Large intestine (tissue), 12 donors: ENCODE measurements at places on chromosomes 12 and 14. TPM values are rescaled to one million over a fixed set of nuclear protein-coding genes. Genes with fewer than 3 reads are reported as not detected.

DNA sequence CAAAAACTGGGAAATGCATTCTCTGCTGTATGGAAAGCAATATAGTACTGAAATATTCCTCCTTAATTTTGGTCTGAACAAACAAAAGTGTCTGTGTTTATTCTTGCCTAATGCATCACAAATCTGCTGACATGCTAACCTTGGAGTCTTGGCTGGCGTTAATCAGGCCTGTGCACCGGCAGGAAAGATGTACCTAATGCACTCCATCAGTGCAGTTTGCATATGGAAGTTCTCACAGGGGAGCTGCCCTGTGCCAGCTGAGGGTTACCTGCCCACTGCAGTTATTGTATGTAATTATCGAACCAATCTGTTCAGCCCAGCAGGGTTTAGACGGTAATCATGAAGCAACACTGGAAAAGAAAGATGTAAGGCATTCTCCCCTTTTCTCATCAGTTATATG, 76.9 kb downstream of the VRK1 start:
- no peak for DNase-seq

DNA sequence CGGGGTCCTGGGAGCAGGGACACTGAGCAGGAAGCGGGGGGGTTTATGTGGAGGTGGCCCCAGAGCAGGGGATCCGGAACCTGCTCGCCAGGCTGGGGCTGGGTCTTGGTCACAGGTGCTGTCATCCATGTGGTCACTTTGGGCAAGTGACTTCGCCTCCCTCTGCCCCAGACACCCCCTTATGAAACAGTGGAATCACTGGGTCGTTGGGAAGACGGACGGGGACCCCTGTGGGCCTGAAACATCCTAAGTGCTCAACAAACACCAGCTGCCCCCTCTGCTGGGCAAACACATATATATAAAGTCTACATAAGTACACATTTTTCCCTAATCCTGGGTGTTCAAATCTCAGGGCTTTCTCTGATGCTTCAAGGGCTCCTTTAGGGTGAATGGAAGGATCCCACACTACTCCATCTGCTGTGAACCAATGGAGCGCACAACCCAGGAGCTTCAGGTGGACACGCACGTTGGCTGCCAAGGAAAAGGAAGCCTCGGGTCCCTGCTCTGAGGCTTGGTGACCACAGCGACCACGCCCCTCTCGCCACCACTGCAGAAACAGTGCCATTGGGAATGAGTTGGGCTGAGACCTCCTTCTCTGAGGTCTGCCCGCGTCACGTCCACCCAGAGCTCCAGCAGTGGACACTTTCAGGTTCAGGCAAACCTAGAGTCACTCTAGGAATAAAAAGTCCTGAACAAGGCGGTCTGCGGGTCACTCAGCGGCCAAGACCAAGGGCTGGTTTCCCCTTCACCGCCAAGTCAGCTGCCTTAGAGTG, 54.6 kb downstream of the CDC42BPB start:
- DNase-seq = no peak

DNA sequence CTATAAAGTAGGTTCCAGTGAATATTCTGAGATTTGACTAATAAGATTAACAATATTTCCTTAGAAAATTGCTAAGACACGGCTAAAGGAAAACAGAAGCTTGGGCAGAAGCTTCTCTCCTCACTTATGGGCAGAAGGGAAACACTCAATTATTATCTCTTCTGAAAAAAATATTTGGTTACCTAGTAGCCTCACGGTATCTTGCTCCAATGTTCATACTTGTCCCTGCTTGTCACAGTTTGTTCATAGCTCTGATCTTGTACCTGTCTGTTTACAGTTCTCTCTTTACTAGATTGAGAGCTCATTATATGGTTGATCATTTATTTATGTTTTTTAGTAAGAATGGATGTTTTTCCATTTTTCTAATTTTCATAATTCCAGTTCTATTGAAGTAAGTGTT, 458.0 kb upstream of the ATP2B1 start:
- no peak for DNase-seq

GRCh38 chr12:124259154-124260066, 35.5 kb upstream of the RFLNA start:
- no peak for DNase-seq

- DNase-seq = no peak
These were observed 322.5 kb downstream of the SYT1 start for GRCh38 chr12:79187032-79187431.

DNA sequence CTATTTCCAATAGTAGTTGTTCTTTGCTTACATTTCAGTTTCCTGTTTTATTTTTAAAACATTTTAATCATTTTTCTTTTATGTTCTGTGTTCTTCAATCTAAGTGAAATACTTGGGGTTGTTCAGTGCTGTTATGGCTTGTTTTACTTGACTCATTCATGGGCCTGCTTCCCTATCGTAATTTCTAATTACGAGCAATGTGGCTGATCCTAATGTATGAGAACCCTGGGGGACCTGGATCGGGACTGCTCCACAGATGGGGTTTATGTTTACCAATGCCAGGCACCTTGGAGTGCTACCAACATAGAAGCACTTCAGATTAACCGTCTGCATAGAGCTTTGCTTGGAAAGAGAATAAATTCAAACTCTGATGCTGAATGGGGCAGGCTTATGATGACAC, 29.8 kb downstream of the TECPR2 start:
- DNase-seq = no peak

DNA sequence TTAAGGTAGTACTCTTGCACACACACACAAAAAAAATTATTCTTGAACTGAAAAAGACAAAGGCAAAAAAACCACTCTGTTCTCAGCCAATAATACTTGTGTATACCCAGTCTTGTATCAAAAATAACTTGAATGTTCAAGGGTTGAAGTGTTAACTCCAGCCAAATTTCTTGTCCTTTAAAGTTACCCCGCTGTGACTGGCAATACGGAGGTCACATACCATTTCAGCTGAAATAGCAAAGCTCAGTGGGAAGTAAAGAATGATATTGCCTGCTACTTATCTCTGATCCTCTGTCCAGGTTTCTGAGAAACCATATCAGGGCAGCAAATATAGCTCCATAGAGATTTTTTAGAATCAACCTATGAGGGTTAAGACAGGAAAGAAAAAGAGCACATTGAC, 167.4 kb downstream of the C12orf50 start:
- no peak for DNase-seq

DNA sequence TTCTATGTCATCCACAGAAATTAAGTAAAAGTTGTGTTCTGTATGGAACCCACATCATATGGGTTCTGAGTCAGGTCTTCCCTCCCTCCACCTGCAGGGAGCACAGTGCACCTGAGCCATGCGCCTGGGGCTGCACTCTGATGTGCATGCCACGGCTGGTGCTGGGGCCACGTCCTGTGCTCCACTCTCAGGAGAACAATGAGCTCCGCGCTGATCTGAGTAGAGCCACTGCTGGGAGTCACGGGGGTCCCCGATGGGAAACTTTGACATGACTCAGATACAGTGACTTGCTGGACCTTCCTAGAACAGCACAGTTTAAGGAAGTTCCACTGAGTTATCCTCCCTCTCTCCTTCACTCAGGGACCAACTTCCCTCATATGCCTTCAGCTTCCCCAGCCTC, 683.4 kb downstream of the TMEM121 start:
- no peak for DNase-seq

- DNase-seq = peak; percentile 25
These were observed 333.8 kb downstream of the PDZRN4 start for GRCh38 chr12:41521872-41522379.

DNA sequence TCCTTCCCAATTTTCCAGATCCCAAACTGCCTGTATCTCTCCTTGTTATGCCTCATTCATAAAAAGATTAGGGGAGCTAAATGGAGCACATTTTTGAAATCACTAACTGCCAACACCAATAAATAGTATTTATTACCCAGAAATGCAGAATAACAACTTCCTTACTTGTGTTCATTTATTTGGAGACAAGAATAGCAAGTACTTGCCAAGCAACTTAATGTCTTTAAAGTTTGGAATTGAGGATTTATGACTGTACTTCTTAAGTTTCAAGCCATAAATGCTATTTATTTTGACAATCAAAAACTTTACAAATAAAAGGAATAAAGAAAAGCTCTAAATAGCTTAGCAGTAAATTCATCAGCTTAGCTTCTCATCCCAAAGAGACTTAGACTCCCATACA, 626.1 kb upstream of the NOVA1 start:
- DNase-seq = no peak

DNA sequence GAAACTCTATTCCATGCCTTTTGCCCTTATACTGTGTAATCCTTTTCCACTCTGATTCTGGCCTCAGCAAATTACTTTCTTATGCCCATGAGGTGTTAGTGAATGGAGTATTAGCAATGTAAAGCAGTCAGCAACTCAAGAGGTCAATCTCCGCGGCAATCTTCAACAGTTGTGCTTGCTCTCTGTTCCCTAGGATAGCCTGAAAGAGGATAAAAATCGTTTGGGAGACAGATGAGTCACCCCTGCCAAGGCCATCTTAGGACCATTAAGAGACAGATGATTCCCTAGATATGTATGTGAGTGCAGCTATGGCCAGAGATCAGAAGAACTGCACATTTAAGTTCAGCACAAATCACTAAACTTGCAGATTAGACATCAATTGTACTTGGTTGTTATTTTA, 1145.8 kb downstream of the GALC start:
- DNase-seq = no peak

DNA sequence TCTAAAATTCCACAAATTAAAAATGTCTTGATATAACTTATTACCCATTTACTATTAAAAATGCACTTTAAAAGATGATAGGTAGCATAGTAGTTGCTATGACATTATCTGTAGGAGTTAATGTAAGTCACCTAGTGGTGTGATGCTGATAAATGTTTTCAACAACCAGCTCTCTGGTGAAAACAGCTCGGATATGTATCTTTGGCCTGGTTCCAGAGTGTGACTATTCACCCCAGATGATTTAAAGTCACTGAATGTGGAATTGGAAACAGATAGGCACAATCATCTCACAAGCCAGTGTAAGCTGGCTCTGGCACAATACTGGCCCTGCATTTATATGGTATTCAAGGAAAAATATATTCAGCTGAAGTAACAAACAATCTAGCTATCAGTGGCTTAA, 9.2 kb upstream of the CCDC196 start:
- no peak for DNase-seq

- no peak for DNase-seq
These were observed 15.8 kb upstream of the LRRC9 start for GRCh38 chr14:59904184-59904583.

GRCh38 chr12:79275631-79276030, 411.1 kb downstream of the SYT1 start:
- DNase-seq = no peak

- no peak for DNase-seq
These were observed 462.6 kb downstream of the PRKD1 start for GRCh38 chr14:29465095-29465494.

DNA sequence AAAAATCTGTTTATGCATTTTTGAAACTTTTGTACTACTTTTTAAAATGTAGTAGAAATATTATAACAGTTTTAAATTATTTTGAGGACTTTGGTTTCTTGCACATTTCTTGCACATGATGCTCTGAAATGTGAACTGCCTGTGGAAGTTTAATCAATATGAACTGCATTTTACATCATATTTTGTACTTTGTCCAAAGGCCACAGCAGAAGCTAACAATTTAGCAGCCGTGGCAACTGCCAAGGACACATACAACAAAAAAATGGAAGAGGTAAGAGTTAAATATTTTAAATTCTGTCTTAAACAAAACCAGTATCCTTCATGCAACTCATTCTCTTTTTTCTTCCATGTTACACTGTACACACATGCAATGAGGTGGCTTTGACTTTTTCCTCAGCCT, 45.1 kb downstream of the SAV1 start:
- no peak for DNase-seq

DNA sequence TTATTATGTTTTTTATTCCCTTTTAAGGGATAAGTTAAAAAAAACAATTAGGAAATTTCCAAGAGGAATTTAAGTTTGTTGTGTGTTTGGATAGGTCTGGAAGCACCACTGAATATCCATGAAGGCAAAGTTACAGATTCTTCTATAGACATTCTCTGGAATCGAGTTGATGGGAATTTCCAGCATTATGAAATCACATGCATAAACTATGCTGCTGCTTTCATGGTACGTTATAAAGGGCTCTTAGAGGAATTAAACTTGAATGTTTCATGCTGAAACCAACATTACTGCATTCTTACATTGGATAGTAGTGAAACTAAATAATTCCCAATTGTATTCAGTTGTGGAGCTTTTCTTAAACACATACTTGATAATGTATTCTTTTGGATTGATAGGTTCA, 21.5 kb upstream of the PTPRQ start:
- no peak for DNase-seq

- peak; percentile 51 for DNase-seq
These were observed 589.3 kb upstream of the TMEM132C start for GRCh38 chr12:127677537-127678131.

DNA sequence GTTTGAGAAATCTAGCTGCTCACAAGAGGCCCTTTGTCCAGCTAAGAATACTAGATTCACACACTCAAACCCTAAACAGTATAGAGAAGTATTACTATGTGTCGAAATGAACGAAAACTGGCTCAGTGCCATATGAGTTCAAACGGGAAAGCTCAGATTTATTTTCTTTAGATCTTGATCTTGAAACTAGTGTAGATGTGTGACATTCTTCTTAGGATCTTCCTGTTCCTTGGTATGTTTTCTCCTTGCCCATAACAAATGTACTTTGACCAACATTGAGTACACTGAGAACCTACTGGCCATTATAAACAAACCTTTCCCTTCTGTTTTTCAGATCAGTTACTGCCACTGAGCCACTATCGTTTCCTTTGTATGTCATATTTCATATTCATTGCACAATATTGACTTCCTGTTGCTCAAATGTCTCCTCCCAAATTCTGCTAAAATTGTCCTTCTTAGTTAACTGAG, 21.3 kb downstream of the MYBPC1 start:
- peak; percentile 31 for DNase-seq

DNA sequence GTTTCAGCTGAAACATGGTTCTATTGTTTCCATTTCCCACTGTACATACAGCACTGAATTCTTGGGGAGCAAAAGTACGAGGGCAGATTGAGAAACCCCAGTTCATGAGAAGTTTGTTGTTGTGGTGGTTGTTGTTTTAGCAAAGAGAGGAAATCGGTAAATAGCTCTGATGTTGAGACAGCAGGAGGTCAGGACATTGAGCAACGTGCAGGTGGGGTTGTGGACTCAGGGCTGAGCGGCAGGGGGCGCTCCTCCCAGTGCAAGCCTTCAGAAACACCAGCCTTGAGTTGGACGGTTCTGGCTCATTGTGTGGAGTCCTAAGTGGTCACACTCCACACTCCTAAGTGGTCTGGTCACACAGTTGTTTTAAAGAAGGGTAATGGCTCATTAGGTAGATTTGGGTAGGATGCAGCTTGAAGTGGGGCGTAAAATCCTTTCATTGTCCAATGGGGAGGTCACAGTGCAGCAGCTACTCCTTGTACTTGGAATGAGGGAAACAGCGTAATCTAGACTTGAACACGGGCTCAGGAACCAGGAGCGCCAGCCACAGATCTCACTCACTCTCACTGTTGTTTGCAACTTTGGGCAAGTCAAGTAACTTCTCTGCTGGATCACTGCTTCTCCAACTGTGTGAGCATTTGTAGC, 14.5 kb upstream of the PWP1 start:
- DNase-seq = no peak

Gene PLEK2
- polyA plus RNA-seq = 39.6 TPM

Gene SERPINA10
- 0.90 TPM for polyA plus RNA-seq

Gene PIANP
- polyA plus RNA-seq = 5.4 TPM

Gene SLCO1B3
- polyA plus RNA-seq = not detected

Gene DPPA3
- polyA plus RNA-seq = not detected

Gene ADCY4
- 10.5 TPM for polyA plus RNA-seq

Gene TMEM119
- polyA plus RNA-seq = 14.6 TPM

Gene GALNT16
- 20.4 TPM for polyA plus RNA-seq

Gene INHBC
- polyA plus RNA-seq = 0.40 TPM

Gene GPR84
- 0.16 TPM for polyA plus RNA-seq

Gene MAP1LC3B2
- polyA plus RNA-seq = 2.3 TPM

Gene ESPL1
- 31.2 TPM for polyA plus RNA-seq

Gene RNASE1
- polyA plus RNA-seq = 107 TPM

Gene CLEC6A
- polyA plus RNA-seq = not detected

Gene EGLN3
- polyA plus RNA-seq = 51.9 TPM

Gene NFATC4
- 40.9 TPM for polyA plus RNA-seq
